ENCODE measurements at places on chromosomes 11 and 22. TPM values are rescaled to one million over a fixed set of nuclear protein-coding genes. Genes with fewer than 3 reads are reported as not detected.

DNA sequence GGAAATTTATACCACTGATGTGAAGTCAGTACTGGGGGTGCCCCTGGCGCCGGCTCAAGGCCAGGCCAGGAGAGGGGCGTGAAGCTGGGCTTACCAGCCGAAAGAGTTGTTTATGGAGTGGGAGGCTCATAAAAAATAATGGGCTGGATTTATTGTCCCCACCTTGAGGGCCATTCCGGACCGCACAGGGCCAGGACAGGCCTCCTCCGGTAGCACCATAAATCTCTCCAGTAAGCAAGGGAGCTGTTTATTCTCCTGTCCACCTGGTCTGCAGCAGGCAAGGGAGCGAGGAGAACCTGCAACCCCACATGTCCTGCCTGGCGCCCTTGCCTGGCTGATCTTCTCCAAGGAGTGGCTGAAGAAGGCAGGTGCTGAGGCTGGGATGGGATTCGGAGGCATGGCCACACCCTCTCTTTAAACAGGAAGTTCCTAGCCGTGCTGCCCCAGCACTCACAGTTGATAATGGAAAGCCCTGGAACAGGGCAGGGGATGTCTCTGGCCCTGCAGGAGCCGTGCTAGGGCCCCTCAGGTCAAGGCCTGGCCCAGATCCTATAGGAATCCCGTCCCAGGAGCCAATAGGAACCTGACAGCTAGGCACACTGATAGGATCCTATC, 65.1 kb downstream of the SCUBE1 start:
- no peak for DNase-seq

DNA sequence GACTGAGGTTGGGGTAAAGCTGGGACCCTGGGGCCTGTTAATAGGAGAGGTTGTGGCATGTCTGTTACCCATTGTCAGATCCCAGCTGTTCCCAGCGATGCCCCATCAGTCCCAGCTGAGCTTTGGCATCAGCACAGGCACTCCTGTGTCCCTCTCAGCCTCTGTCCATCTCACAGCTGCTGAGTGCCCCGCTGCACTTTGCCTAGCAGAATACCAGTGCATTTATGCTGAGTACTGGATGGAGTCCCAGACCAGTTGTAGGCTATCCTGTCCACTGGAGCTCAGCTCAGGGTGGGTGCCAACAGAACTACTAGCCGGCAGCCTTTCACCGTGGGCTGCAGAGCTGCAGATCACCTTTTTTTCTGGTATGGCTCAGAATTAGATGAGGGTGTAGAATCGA, 9.9 kb downstream of the FXYD6 start:
- no peak for DNase-seq

The B4GALNT4 gene
- 4.8 TPM for total RNA-seq

DNA sequence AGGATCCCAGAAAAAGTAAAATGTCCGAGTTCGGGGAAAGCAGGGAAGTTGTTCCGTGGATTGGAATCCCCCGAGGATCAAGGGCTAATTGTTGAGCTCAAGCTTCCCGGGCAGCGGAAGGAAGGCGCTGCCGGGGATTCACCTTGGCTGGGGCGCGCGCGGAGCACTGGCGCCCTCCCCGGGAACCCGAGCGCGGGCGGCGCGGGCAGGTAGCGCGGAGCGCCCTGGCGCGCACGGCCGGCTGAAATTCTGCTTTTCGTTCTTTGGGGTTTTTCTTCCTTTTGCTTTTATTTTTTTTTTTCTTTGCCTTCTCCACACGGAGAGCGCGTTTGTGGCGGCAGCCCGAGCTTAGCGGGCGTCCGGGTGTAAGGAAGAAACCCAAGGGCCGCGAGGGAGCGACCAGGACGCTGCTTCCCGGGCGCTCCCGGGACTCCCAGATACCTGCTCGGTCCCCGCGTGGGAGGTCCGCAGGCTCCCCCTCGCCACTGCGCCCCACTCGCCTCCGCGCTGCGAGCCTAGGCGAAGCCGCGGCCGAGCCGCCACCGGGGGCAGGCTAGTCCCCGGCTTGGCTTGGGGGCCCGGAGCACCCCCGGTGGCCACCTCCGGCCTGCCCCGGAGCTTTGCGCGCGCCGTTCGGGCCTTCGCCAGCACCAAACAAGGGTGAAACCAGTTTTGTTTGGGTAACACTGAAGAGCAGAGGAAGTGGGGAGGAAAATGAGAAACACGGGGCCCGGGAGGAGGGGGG, 4.8 kb upstream of the IGF2 start:
- no peak for DNase-seq
